ENCODE measurements at places on chromosomes 6 and 20.

- no peak for DNase-seq
Measured at GRCh38 chr6:379410-380181, 12.0 kb upstream of the IRF4 start.

GRCh38 chr6:124903797-124904196 lies 58.4 kb upstream of the RNF217 start:
- no peak for DNase-seq

DNA sequence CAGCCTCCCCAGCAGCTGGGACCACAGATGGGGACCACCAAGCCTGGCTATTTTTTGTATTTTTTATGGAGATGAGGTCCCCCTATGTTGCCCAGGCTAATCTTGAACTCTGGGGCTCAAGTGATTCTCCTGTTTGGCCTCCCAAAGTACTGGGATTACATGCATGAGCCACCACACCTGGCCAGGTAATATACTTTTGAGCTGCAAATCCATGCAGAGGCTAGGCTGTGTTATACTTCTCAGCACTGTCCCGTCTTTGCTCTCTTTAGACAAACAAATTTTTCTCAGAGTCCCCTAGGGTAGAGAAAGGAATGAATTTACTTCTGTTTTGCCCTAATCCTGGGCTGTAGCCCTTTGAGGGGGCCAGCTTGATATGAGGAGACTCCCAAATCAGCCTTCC lies 13.4 kb upstream of the SCAF8 start:
- no peak for DNase-seq

GRCh38 chr6:65566117-65566516 lies 140.9 kb downstream of the EYS start:
- DNase-seq: no peak

GRCh38 chr6:81401970-81402690 lies 350.4 kb downstream of the TENT5A start:
- DNase-seq: no peak

GRCh38 chr6:157001716-157002115 lies 224.5 kb downstream of the ARID1B start:
- no peak for DNase-seq

GRCh38 chr6:44342489-44342888 lies at the start of gene SPATS1:
SPATS1 (plus strand) TSS chr6:44342650; CDS start chr6:44343096, 446 bp downstream.
- DNase-seq: no peak

Data from globus pallidus (tissue), 1 donor.